ENCODE measurements at places on chromosomes 13 and 19.

GRCh38 chr13:55497486-55497885 lies 1643.2 kb upstream of the PRR20A start:
- DNase-seq = no peak

- DNase-seq = no peak
Observed at GRCh38 chr19:33446330-33447293, 73.1 kb downstream of the CEBPG start.

DNA sequence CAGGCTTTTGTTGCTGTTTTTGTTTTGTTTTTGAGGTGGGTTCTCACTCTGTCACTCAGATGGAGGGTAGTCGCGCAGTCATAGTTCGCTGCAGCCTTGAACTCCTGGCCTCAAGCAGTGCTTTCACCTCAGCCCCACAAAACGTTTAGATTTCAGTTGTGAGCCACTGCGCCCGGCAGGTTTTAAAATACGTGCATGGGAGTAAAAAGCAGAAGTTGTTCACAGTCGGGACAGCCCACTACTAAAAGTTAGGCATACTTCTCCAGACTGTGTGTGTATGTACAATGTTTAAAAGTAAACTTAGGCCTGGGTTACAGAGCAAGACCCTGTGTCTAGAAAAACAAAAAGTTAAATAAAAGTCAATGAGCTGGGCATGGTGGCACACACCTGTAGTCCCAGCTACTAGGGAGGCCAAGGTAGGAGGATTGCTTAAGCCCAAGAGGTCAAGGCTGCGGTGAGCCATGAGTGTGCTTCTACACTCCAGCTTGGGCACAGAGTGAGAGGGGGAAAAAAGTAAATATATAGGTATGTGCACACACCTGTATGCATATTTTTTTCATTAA lies 6.1 kb downstream of the SAFB start:
- no peak for DNase-seq

- DNase-seq = no peak
Observed at GRCh38 chr13:51122868-51123566, 11.9 kb upstream of the C13orf42 start.

DNA sequence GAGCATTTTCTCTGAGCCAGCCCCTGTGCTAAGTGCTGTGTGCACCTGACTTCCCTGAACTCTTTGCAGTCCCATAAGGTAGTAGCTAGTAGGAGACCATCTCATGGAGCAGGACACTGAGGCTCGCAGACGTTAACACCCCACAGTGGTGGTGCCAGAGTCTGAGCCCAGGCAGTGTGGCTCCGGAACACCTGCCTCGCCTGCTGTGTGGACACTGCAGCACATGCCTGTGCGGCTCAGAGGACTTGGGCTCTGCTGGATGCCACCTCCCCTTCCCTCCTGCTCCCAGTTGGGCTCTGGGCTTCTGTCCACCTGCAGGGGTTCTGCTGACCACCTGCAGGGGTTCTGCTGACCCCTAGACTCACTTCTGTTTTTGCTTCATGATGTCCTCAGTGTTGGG lies 27.0 kb upstream of the SIGLEC11 start:
- no peak for DNase-seq
